ENCODE measurements at places on chromosomes 1 and 21.

DNA sequence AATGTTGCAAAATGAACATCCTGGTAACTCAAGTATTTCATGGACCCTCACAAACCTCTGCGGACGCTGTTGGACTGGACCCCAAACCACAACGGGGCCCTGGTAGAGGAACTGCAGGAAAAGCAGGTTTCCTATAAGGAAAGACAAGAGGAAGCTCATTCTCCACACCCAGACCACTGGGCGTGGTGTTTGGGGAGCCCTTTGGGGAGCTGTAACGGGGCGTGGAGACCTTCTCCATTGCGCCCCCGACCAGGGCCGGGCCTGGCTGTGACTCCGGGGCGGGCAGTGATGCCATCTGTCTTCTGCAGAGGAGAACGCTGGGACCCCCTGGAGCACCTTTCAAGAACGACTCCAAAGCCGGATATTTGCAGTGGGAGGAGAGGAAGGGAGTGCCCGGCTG is 30.0 kb upstream of the AGPAT3 start:
- H3K4me3 ChIP-seq: no peak overlapping the region
- no peak overlapping the region for H3K27ac ChIP-seq
- no peak for DNase-seq
- peaks cover 71% of the 10 kb centered on the region for H3K27me3 ChIP-seq
- peaks cover 16% of the 10 kb centered on the region for H3K4me1 ChIP-seq
- no peaks in the 10 kb centered on the region for H3K36me3 ChIP-seq

- H3K4me3 ChIP-seq: no peak overlapping the region
- no peaks in the 10 kb centered on the region for H3K36me3 ChIP-seq
- no peak overlapping the region for H3K27ac ChIP-seq
- peaks cover 14% of the 10 kb centered on the region for H3K4me1 ChIP-seq
Measured at GRCh38 chr1:221522529-221522940, 219.4 kb downstream of the DUSP10 start.

- no peaks in the 10 kb centered on the region for H3K27me3 ChIP-seq
- no peak overlapping the region for H3K27ac ChIP-seq
- DNase-seq: no peak
- no peaks in the 10 kb centered on the region for H3K36me3 ChIP-seq
- H3K4me3 ChIP-seq: no peak overlapping the region
Measured at GRCh38 chr1:213568929-213569815, 418.6 kb upstream of the PROX1 start.

GRCh38 chr1:163202833-163203451 is at the start of gene RGS5:
Gene RGS5, minus strand, starts transcription at chr1:163202916. Its CDS starts 81 bp downstream, at chr1:163202835.
- no peaks in the 10 kb centered on the region for H3K4me1 ChIP-seq
- no peaks in the 10 kb centered on the region for H3K27me3 ChIP-seq
- H3K27ac ChIP-seq: no peak within 1 kb of the TSS
- H3K4me3 ChIP-seq: no peak within 1 kb of the TSS

DNA sequence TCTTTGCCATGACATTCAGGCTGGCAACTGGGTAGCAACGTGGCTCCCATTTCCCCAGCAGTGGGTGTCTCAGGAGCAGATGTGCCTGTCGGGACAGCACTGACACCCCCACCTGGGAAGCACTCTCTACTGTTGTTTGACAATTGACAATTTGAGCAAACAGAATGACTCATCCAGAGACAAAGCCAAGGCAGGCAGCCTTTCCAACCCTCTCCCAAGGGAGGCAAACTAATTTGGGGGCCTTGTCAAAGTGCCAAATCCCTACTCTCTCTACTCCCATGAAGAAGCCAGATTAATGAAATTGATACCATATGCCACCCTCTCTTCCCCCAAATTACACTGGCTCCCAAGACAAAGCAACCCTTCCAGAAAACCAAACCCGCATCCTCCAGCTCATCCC is 65.6 kb downstream of the GRIK3 start:
- no peak overlapping the region for H3K4me3 ChIP-seq
- H3K4me1 ChIP-seq: no peaks in the 10 kb centered on the region
- no peak for DNase-seq

DNA sequence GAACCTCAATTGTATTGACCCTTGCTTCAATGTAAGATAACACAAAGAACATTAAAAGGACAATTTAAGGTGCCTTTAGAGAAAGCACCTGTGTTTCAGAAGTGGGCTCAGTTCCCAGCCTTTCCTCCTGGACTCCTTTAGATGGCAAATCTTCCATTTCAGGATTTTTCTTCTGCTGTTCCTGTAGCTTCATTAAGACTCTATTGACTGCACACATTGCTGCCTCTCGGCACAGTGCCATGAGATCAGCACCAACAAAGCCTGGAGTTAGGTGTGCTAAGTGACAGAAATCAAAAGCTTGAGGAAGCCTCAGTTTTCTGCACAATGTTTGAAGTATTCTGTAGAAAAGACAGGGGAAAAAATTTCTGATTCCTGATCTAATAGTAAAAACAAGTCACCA is 40.6 kb downstream of the NVL start:
- DNase-seq: no peak
- no peak overlapping the region for H3K4me3 ChIP-seq
- H3K27me3 ChIP-seq: no peaks in the 10 kb centered on the region
- peak overlapping the region; percentile 2 for H3K27ac ChIP-seq

- peaks cover 27% of the 10 kb centered on the region for H3K36me3 ChIP-seq
- H3K27me3 ChIP-seq: peaks cover 3% of the 10 kb centered on the region
- H3K4me1 ChIP-seq: peaks cover 35% of the 10 kb centered on the region
- DNase-seq: peak; percentile 99
Measured at GRCh38 chr1:62436466-62437272, at the start of gene USP1. Gene USP1, plus strand, starts transcription at chr1:62437049. Its CDS starts 2,819 bp downstream, at chr1:62439868.

DNA sequence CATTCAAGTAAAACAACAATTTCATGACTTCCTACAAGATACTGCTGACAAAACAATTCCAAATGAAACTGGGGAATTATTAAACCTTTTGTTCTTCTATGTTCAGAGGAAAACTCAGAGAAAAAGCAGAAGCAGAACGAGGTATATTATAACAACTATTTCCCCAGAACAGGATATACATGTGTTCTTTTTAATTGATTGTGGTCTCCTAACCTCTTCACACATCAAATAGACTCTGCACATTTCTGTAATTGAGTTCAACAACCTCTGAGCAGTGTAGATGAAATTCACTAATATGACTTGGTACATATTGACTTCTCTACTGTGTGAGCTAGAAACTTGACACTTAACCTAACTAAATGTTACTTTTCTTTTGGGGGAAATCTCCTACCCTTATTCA is 584.2 kb downstream of the NEGR1 start:
- H3K27ac ChIP-seq: no peak overlapping the region
- no peaks in the 10 kb centered on the region for H3K36me3 ChIP-seq
- no peaks in the 10 kb centered on the region for H3K4me1 ChIP-seq
- H3K27me3 ChIP-seq: no peaks in the 10 kb centered on the region
- no peak for DNase-seq
- H3K4me3 ChIP-seq: no peak overlapping the region

DNA sequence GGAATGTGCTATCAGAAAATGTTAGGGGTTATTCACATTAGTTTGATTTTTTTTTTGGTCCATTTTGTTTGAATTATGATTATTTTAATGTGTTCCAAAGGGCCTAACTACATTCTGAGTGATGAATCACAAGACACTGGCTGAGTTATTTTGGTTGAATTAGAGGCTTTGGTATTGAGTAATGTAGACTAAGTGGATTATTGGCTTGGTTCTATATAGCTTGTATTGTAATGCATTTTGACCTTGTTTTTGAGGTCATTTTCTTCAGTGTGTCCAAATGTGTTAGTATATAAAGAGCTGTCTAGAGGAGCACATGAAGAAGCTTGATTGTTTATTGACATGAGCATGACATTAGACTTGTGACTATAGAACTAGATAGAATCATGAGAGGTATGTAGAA is 3.4 kb downstream of the ZNF326 start:
- peaks cover 35% of the 10 kb centered on the region for H3K4me1 ChIP-seq
- peaks cover 18% of the 10 kb centered on the region for H3K36me3 ChIP-seq
- no peak overlapping the region for H3K27ac ChIP-seq

DNA sequence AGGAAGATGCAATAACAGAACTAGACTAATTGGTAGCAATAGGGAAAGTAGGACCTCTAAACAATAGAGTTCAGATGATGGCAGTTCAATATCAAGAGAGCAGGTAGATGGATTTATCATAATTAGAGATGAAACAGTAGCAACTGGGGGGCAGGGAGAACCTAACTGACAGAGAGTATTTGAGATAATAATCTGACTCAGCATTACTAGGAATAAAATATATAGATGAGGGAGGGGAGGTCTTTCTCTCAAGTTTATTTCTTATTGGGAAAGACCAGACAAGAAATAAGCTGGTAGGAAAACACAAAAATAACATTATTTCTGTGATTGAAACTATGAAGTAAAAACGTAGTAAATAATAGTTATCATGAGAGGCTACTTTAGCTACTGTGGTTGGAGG is 1656.7 kb upstream of the B3GALT2 start:
- no peak for DNase-seq
- H3K27ac ChIP-seq: no peak overlapping the region

DNA sequence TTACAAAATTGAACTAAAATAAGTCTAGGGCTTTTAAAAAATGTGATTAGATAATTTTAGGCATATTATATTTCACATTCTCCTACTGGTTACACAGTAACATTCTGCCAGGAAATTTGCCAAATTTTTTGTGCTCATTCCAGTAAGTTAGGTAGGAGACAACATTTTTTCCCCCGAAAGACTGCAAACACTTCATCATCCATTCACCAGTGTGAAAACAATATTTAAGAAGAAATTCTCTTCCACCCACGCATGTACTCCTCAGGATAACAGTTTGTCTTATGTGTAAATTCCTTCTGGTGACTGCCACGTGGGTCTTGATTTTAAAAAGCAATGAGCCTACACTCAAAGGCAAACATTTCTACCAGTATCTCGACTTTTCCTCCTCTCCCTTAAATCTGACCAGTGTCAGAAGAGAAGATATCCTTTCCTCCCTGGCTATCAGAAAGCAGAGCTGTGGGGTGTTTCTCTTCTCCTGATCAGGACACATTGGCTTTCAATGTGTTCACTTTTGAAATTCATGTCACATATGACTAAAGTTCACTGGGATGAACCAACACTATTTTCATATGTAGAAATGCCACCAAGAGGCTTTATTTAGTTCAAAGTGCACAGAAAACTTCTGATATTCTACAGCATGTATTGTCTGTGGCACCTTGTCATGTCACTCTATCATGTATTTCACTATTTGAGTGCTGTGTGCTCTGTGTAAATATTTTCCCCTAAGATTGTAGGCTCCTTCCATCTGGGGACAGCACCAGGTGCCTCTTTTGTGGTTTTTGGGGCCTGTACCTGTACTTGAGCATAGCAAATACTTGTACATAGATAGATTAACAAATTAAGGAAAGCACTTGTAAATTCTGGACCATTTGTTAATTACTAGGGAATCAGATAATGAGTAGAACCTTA is 38.6 kb downstream of the LHX9 start:
- H3K27ac ChIP-seq: no peak overlapping the region
- peaks cover 9% of the 10 kb centered on the region for H3K4me1 ChIP-seq
- no peak overlapping the region for H3K4me3 ChIP-seq
- no peak for DNase-seq
- H3K36me3 ChIP-seq: peaks cover 5% of the 10 kb centered on the region

GRCh38 chr21:33018707-33019465 is 6.8 kb upstream of the OLIG2 start:
- peaks cover 14% of the 10 kb centered on the region for H3K4me1 ChIP-seq
- DNase-seq: peak; percentile 15
- no peak overlapping the region for H3K4me3 ChIP-seq
- peaks cover 83% of the 10 kb centered on the region for H3K27me3 ChIP-seq

GRCh38 chr1:232327269-232327668 is 302.7 kb downstream of the SIPA1L2 start:
- no peak overlapping the region for H3K27ac ChIP-seq
- H3K4me3 ChIP-seq: no peak overlapping the region
- no peak for DNase-seq
- H3K36me3 ChIP-seq: no peaks in the 10 kb centered on the region

DNA sequence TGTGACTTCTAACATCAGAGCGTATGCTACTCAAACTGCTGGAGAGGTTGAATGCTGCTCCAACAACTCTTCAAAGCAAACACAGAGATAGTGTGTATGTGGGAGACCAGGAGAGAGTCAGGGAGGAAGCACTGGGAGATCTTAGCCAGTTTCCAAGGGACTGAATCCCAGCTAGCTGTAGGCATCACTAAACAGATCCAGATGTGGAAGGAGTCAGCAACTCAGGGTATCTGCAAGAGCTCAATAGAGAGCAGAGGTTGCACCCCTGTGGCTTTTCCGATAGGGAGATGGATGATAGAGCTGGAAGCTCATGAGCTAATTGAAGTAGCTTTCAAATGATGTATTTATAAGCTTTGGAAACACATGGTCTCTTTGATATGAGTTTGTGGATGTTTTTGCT is 168.9 kb upstream of the HOOK1 start:
- H3K27me3 ChIP-seq: no peaks in the 10 kb centered on the region
- H3K4me1 ChIP-seq: no peaks in the 10 kb centered on the region
- no peak for DNase-seq
- H3K36me3 ChIP-seq: no peaks in the 10 kb centered on the region
- H3K4me3 ChIP-seq: no peak overlapping the region

DNA sequence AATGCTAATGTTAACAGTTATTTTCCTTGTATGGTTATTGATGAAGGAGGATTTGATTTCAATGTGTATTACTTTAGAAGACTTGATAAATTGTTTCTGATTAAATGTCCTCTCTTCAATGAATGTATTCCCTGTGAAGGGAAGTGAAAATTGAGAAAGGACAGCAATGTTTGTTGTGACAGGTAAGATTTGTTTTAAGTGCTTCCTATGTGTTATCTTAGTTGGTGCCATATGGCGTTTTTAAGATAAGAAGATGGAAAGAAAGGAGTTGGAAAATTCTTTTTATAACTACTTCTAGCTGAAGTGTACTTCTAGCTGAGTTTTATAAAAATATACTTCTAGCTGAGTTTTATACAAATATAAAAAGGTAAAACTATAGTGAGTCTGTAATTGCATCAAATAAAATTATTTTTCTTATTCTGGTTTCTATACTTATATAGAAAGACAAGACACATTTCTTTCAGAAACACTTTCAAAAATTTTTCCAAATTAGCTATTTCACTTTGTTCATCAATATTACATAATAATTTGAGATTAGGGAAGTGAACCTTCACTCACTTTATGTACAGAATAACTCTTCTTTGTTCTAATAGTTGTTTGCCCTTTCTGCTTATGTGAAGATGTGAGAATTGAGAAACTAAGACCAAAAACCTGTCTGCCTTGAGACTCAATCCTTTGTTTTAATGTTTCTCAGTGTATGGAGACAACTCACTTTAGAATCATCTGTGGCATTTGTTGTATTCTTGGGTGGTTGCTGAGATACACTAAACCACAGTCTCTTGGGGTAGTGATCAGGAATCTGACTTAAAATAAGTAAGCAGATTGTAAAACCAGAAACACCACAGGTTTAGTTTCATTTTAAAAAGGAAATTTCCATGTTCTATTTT is 382.9 kb upstream of the B3GALT2 start:
- H3K27me3 ChIP-seq: no peaks in the 10 kb centered on the region
- no peak for DNase-seq
- H3K27ac ChIP-seq: peak overlapping the region; percentile 60

GRCh38 chr1:238608144-238608543 is 717.4 kb upstream of the ZP4 start:
- no peaks in the 10 kb centered on the region for H3K36me3 ChIP-seq
- DNase-seq: no peak
- H3K27ac ChIP-seq: no peak overlapping the region

GRCh38 chr1:240193679-240194078 is 102.0 kb downstream of the FMN2 start:
- no peaks in the 10 kb centered on the region for H3K27me3 ChIP-seq
- DNase-seq: no peak
- no peaks in the 10 kb centered on the region for H3K36me3 ChIP-seq
- no peak overlapping the region for H3K4me3 ChIP-seq

All from activated CD8-positive, alpha-beta memory T cell treated with anti-CD3 and anti-CD28 coated beads, Interleukin-2, amount 10 ng/mL, durations not matched to agents 7 days and 5 days (primary cell).